ENCODE measurements at places on chromosomes 5 and 9.

DNA sequence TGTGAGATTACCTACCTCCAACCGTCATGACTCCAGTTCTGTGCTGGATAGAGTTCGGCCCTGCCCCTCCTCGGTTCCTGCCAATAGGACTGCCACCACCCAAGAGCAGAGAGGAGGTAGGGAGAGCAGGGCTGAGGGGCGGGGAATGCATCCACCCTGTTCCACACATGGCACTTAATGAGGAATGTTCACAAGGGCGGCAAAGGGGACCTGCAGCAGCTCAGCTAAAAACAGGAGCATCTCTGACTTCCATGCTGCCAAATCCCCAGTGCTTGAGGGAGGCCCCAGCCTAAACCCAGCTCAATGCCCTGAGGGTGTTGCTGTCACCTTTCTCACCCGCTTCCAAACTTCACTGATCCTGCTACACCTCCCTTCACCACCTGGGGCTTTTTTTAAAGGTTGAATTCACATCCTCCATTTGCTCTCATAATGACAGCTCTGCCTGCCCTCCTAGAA lies 7.8 kb upstream of the DELE1 start:
- no peak for DNase-seq

DNA sequence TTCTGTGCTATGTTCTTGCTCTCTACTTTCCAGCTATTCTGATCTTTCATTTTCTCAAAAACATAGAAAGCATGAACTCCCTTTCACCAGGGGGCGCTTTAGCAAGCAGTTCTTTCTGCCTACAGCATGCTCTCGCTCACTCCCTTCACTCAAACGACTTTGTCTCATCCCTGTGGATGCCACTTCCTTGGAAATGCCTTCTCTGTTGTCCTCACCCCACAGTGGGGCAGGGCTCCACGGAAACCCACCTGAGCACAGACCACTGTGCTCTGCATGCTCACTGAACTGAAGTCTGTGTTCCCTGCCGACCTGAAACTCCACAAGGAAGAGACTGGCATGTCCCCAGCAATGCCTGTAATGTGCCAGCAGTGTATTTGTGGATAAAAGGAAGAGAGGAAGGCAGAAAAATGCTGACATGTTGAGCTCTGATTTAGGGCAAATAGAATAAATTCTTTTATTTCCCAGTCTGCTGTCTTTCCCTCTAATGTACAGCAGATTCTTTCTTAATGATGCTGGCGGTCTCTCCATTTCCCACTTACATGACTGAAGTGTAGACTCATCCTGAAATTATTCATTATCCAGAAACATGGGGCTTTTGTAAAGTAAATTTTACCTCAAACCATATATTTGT lies 4.9 kb upstream of the ROR2 start:
- DNase-seq, result no peak

- no peak for DNase-seq
These were observed 114.7 kb upstream of the ADAMTS19 start for GRCh38 chr5:129345213-129345924.

GRCh38 chr5:77683171-77683732 lies 44.7 kb upstream of the OTP start:
- DNase-seq, result no peak

GRCh38 chr9:84966876-84967830 lies 297.6 kb downstream of the NTRK2 start:
- no peak for DNase-seq

DNA sequence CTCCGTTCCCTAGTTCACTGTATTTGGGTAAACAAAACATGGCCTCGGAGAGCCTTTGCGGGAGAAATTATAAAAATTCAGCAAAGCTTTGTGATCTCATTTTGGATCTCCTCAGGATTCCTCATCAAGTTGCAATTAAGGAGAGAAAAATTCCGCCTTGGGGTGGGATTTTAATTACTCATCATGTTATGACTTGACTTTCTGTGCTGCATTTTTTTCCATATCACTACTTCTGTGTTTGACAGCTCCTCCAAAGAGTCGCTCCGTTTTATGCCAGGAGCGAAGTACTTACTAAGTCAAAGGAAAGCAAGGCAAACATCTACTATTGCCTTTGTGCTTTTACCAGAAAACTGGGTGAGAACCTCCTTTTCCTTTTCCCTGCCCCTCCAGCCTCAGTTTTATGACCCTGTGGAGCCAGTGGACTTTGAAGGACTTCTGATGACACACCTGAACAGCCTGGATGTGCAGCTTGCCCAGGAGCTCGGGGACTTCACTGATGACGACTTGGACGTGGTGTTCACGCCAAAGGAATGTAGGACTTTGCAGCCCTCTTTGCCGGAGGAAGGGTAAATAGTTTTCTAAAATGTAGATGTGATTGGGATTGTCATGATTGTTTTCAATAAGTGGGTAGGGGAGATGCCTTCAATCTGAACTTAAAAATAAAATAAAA lies 71.5 kb downstream of the DOCK8 start:
- DNase-seq, result no peak

DNA sequence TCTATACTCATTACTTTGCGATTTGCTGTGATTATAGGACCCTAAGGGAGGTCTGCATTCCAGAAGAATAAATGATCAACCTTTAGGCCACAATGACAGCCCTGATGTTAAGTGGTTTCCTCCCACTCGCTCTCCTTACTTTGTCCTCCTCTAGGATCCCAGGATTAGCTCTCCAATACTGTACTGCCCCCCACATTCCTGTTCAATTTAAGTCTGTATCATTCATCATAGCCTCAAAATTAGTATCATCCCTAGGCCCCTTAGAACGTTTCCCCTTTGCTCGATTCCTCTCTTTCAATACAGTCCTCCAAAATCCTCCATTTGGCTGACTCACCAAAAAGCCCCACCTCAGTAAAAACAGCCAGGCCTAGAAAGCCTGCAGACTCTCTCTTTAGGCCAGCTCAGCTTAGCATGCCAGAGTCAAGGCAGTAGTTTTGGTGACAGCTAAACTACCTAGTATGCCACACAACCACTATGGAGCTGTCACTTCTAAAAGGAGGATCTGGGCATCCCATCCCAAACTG lies 24.4 kb downstream of the RNF145 start:
- DNase-seq, result no peak

DNA sequence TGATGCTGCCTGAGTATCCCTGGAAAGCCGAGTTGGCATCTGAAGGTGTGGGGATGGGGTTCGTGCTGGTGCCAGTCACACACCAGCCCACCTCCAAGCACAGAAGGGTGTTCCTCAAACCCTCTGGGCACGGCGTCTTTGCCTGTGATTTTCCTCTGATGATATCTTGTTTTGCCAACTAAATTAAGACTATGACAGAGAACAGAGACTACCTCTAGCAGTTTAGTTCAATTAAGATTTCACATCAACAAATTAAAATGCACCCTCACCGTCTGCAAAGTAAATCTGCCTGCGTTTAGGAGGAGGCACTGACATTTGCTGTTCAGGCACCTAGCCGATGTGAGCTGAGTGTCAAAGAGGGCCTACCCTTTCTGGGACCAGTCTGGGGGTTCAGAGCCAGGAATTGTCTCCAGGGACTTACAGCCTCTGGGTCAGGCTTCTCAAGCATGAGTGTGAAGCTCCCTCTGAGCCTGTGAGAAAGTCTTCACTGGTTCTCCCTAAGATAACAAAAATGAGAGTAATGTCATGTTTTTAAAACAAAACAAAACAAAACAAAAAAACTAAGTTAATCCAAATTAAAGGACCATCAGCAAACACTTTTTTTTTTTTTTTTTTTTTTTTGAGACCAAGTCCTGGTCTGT lies 55.4 kb upstream of the CTNNA1 start:
- DNase-seq, result no peak

DNA sequence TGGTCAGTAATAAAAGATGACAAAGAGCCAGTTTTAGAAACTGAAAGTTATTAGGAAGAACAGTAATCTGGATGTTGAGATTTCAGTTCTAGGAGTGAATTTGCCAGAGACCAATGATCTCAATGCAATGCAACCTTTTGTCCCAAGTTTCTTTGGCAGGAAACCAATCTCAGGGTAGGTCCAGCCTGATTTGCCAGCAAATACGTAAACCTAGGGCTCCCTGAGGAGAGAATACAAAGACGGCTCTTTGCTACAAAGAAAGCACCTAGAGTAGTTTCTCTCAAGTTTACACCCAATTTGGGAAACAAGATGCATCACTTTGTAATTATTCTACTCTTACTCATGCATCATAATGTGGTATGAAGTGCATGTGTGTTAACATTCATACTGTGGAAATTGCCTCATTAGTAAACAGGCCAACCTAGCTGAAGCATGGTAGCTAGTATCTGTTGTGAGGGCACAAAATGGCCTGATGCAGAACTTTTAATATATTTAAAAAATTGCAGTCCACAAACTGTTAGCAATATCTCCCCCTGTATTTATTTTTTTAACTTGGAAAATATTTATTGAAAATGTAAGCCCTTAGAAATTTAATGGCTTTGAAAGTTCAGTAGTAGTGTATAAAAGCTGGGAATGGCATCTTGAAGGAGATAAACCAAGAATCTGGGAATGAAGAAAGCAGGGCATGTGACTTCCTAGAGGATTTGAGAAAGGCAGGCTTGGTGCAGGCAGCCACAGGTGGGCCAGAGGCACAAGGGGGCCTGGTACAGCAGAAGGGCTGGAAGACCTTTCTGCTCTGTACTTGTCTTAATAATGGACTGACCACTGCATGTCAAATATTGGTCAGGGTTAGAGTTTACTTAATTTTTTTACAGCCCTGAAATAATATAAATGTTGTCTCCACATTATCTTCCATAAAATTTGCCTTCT lies 59.5 kb downstream of the MAST4 start:
- no peak for DNase-seq

DNA sequence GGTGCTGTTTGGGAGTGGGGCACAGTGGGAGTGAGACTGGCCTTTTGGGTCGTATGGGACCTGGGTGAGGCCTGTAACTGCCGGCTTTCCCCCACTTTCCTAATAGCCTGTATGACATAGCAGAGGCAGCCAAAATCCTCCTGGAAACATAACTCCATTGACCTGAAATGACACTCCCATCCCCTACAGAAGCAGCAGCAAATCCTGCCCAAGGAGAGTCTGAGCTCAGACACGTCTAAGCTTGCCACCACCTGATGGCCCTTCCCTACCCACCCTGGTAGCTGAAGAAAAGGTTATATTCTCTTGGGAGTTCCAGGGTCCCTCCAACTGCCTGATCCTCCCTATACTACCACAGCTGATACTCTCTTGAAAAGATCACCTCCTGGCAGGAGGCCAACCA lies 179.8 kb upstream of the ARRDC3 start:
- no peak for DNase-seq

DNA sequence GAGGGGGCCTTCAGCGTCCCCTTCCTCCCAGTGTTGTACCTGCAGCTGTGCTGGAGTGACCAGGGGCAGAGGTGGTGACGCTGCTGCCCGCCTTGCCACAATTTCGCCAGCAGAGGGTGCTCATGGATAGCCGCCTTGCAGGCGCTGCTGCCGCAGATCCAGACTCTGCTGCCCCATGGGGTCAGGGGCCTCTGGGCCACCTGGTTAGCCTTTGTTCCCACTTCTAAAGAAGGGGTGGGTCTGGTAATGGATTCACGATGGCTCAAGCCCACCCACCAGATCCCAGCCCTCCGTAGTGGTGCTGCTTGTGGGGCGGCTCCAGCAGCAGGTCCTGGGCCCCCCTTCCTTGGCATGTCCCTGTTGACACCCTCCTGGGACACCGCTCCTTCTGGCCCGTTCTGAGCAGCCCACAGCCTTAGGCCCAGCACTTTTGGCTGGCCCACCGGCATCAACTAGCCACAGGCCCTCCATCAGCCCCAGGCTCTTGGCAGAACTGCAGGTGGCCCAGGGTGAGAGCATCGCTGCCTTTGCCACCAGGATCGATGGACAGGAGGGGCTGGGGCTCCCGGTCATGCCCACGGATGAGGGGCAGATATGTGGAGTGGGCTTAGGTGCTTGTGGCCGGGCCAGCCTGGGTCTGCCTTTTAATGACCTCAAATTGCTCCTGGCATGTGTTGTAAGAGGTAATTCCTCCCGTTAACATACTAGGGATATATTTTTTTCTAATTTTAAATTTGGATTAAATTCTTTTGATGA lies 57.2 kb downstream of the COL5A1 start:
- DNase-seq, result peak; percentile 30

- no peak for DNase-seq
These were observed 132.1 kb downstream of the COL23A1 start for GRCh38 chr5:178458140-178458539.

DNA sequence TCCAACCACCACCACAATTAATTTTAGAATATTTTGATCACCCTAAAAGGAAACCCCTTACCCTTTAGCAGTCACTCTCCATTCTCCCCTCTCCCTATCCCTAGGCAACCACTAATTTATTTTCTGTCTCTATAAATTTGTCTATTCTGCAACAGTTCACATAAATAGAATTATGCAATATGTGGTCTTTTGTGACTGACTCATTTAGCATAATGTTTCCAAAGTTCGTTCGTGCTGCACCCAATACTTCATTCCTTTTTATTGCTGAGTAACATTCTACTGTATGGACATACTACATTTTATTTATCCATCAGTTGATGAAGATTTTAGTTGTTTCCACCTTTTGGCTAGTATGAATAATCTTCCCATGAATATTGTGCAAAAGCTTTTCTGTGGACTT lies 18.2 kb upstream of the CDC20B start:
- DNase-seq, result no peak

DNA sequence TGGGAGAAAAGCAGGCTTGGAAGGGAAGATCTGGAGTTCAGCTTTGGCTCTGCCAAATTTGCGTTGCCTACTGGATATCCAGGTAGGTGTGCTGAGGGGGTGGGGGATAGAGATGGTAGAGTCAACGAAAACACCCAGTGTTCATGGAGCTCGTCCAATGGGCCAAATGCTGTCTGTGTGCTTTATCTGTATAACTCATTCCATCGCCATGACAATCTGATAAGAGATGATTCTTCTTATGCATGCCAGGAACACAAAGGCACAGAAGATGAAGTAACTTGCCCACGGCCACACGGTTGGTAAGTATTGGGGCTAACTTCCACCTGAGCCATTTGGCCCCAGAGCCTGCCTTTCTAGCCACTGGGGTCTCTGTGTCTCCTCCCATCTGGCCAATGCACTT lies 53.2 kb downstream of the BOD1 start:
- DNase-seq, result no peak

All from activated CD4-positive, alpha-beta T cell treated with anti-CD3 and anti-CD28 coated beads, Interleukin-2, amount 50 U/mL, for 1 hour (primary cell).